A549 treated with Mapracorat at 1 μM for 4 hours (cell line): ENCODE measurements at places on chromosomes 12 and 14. TPM values are rescaled to one million over a fixed set of nuclear protein-coding genes. Genes with fewer than 3 reads are reported as not detected.

Gene TBK1
- 20.4 to 24.8 TPM (median 23.5 TPM) in 5 replicates for total RNA-seq

Gene CACNA1C
- total RNA-seq = 0.03 to 0.09 TPM in 2 of 5 replicates, not detected in the others

Gene ADCY4
- total RNA-seq = not detected in 5 replicates

Gene DIABLO
- total RNA-seq = 65.8 to 77.8 TPM (median 67.5 TPM) in 5 replicates

Gene APOLD1
- total RNA-seq = 0.14 to 0.44 TPM (median 0.22 TPM) in 5 replicates

Gene HCAR1
- 0.02 to 0.06 TPM (median 0.05 TPM) in 3 of 5 replicates, not detected in the others for total RNA-seq

Gene C14orf39
- not detected in 5 replicates for total RNA-seq

Gene INSM2
- total RNA-seq = 0.06 to 0.12 TPM (median 0.08 TPM) in 3 of 5 replicates, not detected in the others

Gene KLRB1
- not detected in 5 replicates for total RNA-seq

Gene SLC6A12
- total RNA-seq = 0.97 to 1.3 TPM (median 1.1 TPM) in 5 replicates

Gene SERPINA10
- not detected in 5 replicates for total RNA-seq

Gene IRAK3
- total RNA-seq = 0.91 to 1.1 TPM (median 0.95 TPM) in 5 replicates

Gene RTL1
- 0.15 to 0.33 TPM (median 0.24 TPM) in 5 replicates for total RNA-seq

Gene ING4
- total RNA-seq = 13.8 to 19.8 TPM (median 15.7 TPM) in 5 replicates

Gene BDKRB2
- total RNA-seq = 1.00 to 1.3 TPM (median 1.2 TPM) in 5 replicates

Gene POU6F1
- total RNA-seq = 1.0 to 3.4 TPM (median 1.6 TPM) in 5 replicates

Gene CCER1
- not detected in 5 replicates for total RNA-seq

Gene CMA1
- not detected in 5 replicates for total RNA-seq

Gene TMCC3
- 0.88 to 1.7 TPM (median 1.1 TPM) in 5 replicates for total RNA-seq
